ENCODE measurements at places on chromosomes 13 and 19.
A peak's percentile ranks its signal among the peaks of the same experiment; 100 is the strongest.

GRCh38 chr19:3333662-3334061 is 32.7 kb upstream of the NFIC start:
- no peak for DNase-seq

GRCh38 chr19:29596885-29597525 is 9.1 kb upstream of the POP4 start:
- no peak for DNase-seq

GRCh38 chr13:25869941-25870340 is 181.9 kb downstream of the SHISA2 start:
- no peak for DNase-seq

GRCh38 chr19:47357788-47358680 is 8.9 kb downstream of the DHX34 start:
- DNase-seq, result no peak

- peak; percentile 64 for DNase-seq
These were observed 1.2 kb downstream of the AKT1S1 start for GRCh38 chr19:49875857-49876421.

GRCh38 chr19:4077007-4077374 is 10.3 kb upstream of the ZBTB7A start:
- no peak for DNase-seq

- no peak for DNase-seq
These were observed 1.3 kb upstream of the PCDH9 start for GRCh38 chr13:67231289-67232000.

DNA sequence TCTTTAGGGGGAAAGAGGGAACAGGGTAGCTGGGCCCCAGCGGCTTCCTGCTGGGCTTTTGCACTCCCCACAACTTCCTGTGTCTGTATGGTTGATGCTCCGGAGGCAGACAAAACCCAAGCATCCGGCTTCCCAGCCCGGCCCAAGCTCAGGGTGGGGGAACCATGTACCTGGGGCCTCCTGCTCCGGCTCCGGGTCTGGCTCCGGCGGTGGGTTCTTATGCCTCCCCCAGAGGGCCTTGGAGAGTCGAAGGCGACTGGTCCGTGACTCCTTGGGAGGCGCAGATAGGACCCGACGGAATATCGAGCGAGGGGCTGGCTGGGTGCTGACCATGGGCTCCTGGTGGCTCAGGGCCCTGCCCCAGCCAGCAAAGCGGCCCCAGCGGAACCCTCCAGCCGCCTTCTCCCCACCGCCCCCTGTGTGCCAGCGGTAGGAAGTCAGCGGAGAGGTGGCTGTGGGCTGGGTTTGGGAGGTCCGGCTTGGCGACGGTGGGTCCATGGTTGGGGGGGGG is 428 bp downstream of the RASAL3 start:
- DNase-seq, result peak; percentile 91

GRCh38 chr13:94984958-94985357 is 272.6 kb upstream of the SOX21 start:
- no peak for DNase-seq

DNA sequence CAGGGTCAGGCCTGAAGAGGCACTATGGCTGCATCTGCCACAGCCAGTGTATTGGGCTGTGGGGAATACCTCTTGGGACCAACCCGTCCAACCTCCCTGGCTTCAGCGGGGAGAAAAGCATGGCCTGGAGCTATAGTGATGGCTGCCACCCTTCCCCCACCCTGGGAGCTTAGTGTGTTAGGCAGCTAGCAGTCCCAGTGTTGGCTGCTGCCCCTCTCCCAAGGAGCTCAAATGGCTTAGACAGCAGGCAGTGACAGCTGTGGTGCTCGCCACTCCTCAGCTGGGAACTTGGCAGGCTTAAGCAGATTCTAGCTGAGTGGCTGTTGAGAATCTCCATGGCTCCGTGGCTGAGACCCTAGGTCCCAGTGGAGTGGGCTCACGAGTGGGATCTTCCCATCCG is 19.7 kb downstream of the ACOD1 start:
- no peak for DNase-seq

DNA sequence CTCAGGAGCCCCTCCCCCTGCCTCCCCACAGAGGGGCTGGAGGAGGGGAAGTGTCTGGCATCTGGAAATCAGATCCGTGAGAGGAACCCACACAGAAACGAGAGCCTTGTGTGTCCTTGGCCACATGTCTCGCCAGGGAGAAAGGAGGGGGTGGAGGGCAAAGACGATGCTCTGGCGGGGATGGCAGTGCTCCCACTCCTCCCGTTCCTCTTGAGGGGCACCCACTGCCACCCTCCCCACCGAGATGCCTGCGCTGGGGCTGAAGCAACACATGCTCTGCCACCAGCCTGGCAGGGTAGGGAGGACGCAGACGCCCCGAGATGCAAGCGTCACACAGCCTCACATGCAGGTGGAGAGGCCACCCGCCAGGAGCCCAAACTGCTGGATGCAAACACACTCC is 2.8 kb downstream of the ADGRL1 start:
- DNase-seq, result no peak

DNA sequence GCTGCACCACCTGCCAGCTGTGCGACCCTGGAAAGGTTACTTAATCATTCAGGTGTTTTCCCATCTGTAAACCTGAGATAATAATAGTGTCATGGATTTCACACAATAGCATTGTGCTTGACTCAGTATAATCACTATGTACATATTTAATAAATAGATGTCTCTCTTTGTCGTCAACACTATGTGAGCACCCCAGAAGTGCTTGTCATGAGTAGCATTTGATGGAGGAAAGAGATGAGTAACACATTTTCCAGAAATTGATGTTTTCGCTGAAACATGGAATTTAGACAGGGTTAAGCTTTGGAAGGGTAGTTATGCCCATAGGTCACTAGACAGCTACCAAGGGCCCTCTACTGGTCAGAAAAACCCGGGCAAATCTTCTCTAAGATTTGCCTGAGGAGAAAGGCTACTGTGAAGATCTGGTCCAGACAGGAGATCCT is 9.5 kb upstream of the MBNL2 start:
- no peak for DNase-seq

GRCh38 chr19:33724021-33724720 is 72.5 kb upstream of the KCTD15 start:
- DNase-seq, result no peak

GRCh38 chr13:94478913-94479312 is 569 bp downstream of the DCT start:
- DNase-seq, result no peak

DNA sequence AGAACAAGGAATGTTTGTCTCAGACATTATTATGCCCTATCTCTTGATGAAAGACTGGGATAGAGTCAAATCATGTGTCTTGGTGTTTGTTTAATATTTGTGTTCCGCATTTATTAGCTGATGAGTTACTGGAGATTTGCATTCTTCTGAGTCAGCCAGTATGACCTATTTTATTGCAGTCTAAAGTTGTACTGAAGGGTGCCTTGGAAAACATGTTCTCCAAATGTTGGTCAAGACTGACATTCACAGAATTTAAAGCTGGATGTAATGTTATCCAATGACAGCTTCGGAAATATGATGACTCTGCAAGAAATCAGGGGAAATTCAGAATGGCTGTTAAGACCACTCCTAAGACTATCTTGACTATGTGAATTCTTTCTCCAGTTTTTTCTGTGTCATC is 134.0 kb downstream of the KCNRG start:
- no peak for DNase-seq

GRCh38 chr19:47495478-47496372 is 11.7 kb upstream of the KPTN start:
- DNase-seq, result no peak

DNA sequence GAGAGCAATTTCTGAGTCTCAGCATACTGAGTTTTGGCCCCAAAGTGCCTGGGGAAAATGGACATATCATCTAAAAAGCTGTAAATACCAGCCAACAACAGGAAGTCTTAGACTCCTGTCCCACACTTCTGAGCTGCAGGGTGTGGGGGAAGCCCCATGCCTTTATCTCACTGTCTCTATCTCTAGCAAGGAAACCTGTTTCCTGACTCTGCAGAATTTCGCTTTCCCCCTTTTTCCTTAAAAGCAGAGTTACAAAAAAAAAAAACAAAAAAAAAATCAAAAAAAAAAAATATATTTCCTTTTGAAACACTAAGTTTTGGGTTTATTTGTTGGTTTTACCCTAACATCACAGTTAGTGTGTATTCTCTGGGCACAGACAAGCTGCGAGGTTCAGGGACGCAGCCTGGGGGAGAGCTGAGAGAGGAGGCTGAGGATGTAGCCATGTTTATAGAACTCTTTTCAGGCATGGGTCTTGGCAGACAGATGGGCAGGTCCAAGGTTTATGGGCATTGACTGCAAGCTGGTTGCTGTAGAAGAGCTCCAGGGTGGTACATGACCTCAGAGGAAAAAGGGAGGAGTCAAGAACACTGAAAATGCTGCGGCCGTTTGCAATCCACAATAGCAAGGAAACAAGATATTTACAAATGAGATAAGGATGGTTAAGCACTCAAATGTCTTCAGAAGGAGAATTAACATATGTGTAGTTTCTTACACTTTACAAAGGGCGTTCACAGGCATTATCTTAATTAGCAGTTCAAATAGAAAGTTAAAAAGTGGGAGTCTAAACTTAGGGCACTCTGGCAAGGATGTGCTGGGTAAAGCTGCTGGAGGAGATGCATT is 4.9 kb downstream of the MBNL2 start:
- peak; percentile 61 for DNase-seq

GRCh38 chr13:24274452-24275021 is 34.8 kb upstream of the C1QTNF9 start:
- DNase-seq, result peak; percentile 69

All from activated CD8-positive, alpha-beta T cell treated with anti-CD3 and anti-CD28 coated beads, Interleukin-2, amount 10 ng/mL, durations not matched to agents 7 days and 5 days (primary cell).